CD4-positive, alpha-beta T cell treated with Interleukin-1 beta for 1 hour (primary cell): ENCODE measurements at places on chromosomes 3 and 15.
A peak's percentile ranks its signal among the peaks of the same experiment; 100 is the strongest.

- no peak for DNase-seq
Measured at GRCh38 chr15:63434576-63435186, 53.0 kb upstream of the CA12 start.

GRCh38 chr3:167350245-167350862, 29.7 kb downstream of the ZBBX start:
- DNase-seq: peak; percentile 0

- DNase-seq: no peak
Measured at GRCh38 chr3:20240154-20240883, 54.3 kb upstream of the SGO1 start.

DNA sequence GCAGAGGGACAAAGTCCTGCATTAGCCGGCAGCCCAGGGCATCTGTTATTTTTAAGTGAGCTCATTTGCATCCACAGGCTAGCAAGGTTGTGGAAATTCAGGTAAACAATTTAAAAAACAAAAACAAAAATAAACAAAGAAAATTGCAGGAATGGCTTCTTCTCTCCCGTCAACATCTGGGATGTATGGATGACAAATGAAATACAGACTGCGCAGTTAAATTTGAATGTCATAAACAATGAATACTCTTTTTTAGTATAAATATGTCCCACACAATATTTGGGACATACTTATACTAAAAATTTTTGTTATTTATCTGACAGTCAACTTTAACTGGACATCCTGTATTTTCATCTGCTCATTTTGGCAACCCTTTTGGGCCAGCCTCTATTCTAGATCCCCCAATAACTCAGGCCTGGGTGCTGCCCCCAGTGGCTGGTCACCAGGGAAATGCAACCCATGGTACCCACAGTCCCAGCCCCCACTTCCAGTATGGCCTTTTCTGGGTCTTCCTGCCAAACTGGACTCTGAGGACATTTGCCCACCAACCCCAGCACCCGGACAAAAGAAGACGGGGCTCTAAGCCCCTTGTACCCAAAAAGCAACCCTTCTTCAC, 12.7 kb downstream of the GRM2 start:
- DNase-seq: no peak

DNA sequence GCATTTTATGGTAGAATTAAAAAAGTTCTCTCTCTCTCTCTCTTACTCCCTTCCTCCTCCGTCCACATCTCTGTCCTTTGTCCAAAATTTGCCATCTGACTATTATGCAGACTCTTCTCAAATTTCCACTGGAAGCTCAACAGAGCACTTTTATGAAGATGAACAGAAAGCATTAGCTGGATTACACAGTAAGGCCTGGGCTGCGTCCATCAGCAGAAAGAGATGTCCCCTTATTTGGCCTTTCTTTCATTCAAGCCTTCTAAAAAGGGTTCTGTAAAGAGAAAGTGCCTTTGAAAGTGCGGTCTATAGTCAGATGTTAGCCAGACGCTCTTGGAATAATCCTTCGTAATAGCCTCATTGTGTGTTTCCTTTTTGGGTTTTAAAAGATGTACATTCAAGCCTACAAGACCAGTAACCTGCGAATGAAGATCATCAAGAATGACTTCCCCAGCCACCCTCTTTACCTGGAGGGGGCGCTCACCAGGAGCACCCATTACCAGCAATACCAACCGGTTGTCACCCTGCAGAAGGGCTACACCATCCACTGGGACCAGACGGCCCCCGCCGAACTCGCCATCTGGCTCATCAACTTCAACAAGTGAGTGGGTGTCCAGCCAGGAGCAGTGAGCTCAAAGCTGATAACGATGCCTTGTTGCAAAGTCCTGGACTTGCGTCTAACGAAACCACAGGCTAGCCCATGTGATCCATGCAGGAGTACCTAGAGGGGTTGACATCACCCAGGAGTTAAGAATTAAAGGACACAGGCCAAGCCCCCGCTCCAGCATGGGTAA, 53.1 kb downstream of the MESD start:
- DNase-seq: no peak

DNA sequence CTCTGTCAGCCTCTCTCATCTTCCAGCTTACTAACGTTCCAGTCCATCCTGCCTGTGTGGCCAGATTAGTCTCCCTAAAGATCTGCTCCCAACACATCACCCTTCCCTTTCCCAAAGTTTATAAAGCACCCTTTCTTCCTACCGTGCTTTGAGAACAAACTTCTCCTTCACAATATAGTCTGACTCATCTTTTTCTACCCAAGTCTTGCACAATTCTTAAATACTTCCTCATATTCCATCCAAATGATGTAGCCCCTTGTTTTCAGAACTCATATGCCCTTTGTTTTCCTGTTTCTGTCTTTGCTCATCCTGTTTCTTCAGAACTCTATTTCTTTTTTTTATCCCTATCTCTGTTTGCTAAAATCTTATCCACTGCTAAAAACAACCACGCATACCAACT, 326.8 kb downstream of the MFSD1 start:
- DNase-seq: no peak

GRCh38 chr3:167866331-167866730, 130.8 kb downstream of the SERPINI1 start:
- no peak for DNase-seq

DNA sequence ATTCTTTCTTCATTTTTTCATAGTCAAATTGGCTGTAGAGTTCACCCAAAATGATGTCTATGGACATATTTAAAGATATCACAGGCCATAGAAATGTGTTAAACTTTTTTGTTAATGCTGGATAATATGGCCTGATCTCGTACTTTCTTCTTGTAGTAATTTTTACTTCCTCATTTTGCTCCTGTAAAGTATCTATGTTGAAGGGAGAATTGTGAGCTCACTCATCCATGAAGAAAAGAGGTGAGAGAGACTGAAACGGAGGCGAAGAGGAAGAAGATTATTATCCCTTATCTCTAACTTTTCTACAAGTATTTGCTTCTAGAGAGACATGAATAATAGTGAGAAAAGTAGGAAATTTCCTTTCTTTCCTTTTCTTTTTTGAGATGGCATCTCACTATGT, 613.8 kb upstream of the TBL1XR1 start:
- no peak for DNase-seq

DNA sequence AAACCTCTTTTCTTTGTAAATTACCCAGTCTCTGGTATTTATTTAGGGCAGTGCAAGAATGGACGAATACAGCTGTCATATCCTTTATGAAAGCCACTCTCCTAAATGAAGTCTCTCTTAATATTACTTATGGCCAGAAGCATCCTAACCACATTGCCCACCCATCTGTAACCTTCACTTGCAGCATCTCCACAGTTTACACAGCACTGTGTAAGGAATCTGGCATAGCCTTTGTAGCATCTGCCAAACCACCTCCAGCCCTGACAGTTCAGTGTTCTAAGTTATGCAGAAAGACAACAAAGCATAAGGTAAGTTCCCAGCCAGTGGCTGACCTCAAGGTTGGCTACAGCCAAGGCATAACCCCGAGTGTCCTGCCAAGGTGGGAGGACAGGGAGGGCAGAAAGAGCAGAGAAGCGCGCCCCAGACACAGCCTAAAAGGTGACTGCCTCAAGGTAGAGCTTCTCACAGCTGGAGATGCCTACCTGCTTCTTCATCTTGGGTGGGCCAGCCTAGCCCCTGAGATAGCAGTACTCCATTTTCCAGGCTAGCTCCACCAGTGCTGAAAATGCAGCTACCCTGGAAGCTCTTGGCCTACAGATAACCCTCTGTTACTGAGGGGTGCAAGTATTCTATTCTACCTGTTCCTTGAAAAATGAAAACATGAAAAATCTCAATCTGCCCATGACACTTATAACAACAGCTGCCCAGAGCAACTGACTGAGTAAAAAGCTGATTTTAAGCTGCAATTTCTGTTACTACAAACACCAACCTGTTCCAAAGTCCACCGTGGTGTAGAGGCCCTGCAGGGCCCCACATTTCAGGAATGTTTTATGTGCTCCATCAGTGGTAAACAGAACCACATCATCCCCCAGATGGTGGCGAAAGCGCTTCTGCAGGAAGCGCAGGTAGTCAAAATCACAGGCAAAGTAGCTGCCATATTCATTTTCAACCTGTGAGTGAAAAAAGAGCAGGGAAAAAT, 39.3 kb downstream of the GLB1 start:
- DNase-seq: no peak

- no peak for DNase-seq
Measured at GRCh38 chr3:141945726-141946485, 69.5 kb downstream of the ATP1B3 start.

GRCh38 chr15:64185146-64185911, 22.5 kb upstream of the PPIB start:
- DNase-seq: no peak

DNA sequence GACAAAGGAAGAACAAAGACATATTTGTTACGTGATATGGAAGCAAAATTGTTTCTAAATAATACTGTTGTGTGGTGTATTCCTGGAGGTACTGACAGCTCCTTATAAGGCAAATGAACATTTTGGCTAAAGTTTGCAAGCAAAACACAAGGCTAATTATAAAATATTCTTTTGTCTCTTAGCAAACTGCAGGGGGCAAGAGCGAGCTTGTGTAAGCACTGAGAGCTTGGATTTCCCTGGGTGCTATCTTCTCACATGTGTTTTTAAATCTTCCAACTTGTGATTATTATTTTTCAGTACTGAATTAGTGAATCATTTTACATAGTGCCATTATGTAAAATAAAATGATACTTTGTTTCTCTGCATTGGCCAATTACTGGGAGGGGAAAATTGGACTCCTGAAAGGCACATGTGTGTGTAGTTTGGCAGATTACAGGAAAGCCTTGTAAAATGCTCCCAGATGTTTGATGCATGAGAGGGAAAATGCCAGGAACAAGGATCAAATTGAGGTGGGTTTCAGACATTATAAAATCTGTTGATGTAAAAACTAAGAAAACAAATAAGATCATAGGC, 611.5 kb downstream of the AGBL1 start:
- no peak for DNase-seq

GRCh38 chr3:129261894-129262293, 12.5 kb downstream of the COPG1 start:
- DNase-seq: no peak

DNA sequence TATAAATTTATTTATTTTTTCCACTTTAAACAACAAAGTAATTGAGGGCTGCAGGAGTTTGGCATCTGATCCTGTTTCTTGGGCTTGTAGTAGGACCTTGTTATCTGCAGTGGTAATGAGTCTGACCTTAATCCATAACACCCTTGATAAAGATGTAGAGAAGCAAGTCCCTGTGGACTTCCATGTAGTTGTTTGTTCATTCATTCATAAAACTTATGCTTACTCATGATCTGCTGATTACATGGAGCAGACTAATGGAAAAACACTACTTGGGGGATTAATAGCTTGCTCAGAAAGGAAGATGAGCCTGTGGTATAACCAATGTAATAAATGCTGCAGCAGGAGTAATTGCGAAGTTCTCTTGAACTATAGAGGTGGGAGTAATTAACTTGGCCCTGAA, 271.5 kb upstream of the TBL1XR1 start:
- no peak for DNase-seq

DNA sequence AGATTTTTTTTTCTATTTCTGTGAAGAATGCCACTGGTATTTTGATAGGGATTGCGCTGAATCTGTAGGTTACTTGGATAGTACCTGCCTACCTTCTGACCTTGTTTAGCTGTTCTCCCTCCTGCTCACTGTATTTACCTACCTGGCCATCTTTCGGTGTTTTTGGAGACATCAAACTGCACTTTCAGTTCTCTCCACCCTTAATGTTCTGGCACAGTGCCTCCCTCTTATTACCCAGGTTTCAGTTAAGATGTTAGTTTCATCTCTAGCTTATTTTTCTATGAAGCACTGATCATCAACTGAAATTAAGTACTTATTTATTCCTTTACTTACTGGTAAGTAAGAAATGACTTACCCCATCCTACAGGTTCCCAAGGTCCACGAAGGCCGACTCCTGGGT, 74.4 kb upstream of the KLHL25 start:
- no peak for DNase-seq

- DNase-seq: no peak
Measured at GRCh38 chr3:105821433-105821832, 47.4 kb downstream of the CBLB start.

GRCh38 chr3:131007782-131008181, 18.8 kb downstream of the ASTE1 start:
- no peak for DNase-seq

DNA sequence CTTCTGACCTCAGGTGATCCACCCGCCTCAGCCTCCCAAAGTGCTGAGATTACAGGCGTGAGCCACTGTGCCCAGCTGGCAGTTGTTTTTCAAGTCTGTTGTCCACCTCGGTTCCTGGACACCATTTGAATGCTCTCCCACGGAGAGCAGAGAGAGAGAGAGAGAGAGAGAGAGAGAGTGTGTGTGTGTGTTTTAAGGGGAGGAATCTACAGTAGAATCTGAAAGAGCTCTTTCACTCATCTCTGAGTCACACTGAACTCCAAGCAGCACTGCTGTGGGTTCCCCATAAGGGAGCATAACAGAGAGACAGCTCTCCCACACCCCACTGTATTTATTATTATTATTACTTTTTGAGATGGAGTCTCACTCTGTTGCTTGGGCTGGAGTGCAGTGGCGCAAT, 156.6 kb downstream of the RPLP1 start:
- DNase-seq: no peak

DNA sequence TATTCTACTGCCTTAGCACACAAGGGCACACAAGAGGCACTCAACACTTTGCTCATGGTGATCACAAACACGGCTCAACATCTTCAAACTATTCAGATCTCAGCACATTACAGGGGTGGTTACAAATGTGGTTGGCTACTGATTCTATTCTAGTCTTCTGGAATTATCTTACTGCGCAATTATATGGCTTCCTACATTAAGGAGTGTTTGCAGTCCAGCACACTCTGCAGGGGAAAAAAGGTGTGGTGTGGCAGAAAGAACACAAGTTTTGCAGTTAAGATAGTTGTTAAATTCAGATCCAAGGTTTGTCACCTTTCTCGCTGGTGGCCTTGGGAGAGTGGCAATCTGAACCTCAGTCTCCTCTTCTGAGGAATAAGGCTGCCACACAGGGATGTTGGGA, 31.9 kb downstream of the IGF2BP2 start:
- DNase-seq: no peak

DNA sequence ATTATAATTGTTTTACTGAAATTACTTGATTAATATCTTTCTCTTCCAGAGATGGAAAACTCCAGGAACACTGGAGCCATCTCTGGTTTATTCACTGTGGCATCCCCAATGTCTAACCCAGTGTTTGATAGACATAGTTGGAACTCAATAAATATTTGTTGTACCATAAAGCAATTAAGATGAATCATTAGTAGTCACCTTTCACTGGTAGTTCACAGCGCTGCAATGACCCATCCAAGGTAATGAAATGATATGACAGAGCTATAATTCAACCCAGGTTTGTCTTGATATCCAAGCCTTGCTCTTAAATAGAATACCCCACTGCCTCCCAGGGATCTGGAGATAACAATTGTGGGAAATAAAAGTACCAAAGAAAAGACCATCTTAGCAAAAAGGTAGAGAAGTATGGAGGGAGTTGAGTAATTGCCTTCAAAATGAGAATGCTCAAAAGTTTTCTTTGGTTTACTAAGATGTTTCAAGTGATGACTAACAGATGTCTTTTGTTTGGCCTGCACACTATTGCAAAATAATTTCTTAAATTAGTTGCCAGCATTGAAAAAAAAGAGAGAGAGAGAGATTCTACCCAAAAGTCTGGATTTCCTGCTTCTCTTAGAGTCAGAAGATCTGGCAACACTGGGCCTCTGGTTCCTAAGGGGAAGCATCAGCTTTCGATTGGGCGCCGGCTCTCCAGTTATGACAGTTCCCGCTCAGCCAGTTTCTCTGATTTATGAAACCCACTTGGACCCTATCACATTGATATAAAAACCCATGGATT, 348.5 kb downstream of the ERC2 start:
- DNase-seq: no peak
